ENCODE measurements at places on chromosomes 7 and 10.
A peak's percentile ranks its signal among the peaks of the same experiment; 100 is the strongest.

GRCh38 chr10:78292982-78293865, 259.6 kb downstream of the RPS24 start:
- no peak for DNase-seq

- DNase-seq: no peak
Measured at GRCh38 chr7:30703756-30704155, 21.5 kb upstream of the CRHR2 start.

GRCh38 chr10:123145542-123146012, 2.4 kb upstream of the HMX2 start:
- no peak for DNase-seq

DNA sequence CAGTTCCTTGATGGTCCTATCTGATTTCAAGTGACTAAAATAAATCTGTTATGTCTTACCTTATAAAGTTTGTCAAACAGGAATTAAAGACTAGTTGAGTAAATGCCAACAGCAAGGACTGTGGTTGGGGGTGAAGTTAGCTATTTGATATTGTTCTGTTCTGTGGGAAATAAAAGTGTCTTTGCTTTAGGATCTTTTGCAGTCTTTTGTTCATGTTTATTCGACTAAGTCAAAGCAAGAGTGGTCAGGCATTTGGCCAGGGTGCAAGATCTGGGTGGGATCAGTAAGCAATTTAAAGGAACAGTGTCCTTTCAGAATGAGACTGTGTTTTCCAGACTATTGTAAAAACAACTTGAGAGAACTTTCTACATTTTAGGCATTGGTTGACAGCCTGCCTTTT, at the start of gene COL28A1:
TSS of gene COL28A1 (minus strand) at position 183 of the 400 bp plus-strand sequence. CDS start 2,998 bp downstream, outside the sequence.
- no peak for DNase-seq

GRCh38 chr7:103811290-103811689, 178.2 kb downstream of the RELN start:
- no peak for DNase-seq

- DNase-seq: no peak
Measured at GRCh38 chr7:112743811-112744210, 46.4 kb downstream of the TMEM168 start.

GRCh38 chr7:155191901-155192478, 105.7 kb upstream of the INSIG1 start:
- DNase-seq: no peak

DNA sequence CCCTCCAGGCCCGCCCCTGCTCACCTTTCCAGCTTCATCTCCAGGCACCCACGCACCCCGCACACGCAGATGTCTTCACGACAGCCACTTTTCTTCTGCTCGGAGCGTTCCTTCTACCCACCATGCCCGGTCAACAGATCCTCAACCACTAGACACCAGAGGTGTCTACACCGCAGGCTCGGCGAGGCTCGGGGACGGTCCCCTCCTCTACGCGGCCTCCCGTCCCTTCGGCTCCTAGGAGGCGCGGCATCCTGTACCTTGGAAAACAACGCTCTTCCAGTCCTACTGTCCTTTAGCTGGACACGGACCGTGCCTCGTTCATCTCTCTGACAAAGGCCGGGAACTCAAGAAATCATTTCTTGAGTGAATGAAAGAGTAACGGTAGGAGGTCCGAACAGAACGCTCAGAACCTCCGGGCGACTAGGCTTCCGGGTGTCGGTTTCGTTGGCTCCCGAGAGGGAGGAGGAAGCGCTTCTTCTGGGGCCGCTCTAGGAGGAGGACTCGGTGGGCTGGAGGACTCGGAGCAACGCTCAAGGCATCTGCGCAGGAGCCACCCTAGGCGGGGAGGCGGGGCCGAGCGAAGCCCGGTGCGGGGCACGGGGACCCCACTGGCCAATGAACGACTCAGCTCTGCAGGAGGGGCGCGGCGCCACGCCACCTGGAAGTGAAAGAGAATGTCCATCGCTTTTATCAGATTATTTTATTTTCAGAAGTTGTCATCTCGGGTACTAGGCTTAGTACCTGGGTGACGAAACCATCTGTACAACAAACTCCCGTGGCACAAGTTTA, 7.2 kb upstream of the FIS1 start:
- peak; percentile 98 for DNase-seq

DNA sequence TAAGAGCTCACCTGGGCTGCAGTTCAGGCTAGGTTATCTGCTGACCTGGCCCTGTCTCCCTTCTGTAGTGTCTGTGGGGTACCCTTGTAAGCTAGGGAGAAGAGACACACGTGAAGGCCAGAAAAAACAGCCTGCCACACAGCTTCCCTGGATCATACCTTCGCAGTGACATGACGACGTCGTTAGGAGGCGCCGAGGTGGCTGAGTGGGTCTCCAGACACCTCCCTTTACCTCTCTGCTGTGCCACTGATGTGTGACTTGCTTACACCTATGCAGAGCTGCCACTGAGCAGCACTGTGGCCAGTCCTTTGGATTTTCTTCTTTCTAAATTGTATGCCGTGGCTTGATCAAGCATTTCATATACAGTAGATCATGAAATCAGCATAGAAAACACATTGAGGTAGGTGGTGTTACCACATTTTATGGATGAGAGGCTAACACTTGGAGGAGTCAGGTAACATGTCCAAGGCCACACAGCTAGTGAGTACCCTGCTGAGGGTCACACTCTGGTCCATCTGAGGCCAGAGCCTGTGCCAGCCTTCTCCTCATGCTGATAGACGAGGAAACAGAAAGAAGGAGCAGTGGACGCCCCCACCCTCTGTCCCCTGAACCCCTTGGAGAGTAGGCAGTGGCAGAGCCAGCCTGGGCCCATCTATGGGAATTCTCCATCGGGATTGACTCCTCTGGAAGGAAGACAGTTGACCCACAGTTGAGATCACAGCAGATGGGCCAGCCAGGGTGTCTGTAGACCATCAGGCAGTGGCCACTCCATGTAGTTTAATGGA, 23.1 kb downstream of the HTRA1 start:
- DNase-seq: no peak

DNA sequence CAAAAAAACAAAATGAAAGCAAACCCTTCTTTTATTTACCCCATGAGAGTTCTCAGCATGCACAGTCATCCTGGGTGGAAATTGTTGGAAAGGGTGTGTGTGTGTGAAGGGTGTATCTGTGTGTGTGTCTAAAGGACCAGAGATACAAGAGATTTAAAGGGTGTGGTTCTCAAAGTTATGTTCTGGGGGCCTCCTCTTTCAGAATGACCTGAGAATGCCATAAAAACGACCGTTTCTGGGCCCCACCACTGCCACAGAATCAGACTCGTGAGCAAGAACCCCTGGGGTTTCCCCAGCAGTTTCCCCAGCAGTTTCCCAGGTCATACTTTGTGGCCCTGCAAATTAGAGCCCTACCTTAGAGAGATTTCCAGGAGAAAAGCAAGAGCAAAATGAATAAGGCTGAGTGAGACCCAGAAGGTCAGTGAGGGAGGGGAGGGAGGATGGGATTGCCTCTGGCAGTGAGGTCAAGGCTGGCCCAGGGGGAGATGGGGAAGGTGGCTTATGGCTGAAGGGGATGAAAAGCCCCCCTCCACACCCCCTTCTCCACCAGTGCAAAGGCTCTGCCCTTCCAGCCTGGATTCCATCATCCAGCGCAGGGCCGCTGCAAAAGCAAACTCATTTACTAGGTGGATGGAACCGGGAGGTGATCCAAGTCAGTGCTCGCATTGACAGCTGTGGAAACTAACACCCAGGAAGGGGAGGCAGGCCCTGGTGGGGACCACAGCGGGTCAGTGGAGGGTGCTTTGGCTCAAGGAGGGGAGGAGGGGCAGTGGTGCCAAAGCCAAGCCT, 10.2 kb downstream of the PYROXD2 start:
- peak; percentile 73 for DNase-seq

DNA sequence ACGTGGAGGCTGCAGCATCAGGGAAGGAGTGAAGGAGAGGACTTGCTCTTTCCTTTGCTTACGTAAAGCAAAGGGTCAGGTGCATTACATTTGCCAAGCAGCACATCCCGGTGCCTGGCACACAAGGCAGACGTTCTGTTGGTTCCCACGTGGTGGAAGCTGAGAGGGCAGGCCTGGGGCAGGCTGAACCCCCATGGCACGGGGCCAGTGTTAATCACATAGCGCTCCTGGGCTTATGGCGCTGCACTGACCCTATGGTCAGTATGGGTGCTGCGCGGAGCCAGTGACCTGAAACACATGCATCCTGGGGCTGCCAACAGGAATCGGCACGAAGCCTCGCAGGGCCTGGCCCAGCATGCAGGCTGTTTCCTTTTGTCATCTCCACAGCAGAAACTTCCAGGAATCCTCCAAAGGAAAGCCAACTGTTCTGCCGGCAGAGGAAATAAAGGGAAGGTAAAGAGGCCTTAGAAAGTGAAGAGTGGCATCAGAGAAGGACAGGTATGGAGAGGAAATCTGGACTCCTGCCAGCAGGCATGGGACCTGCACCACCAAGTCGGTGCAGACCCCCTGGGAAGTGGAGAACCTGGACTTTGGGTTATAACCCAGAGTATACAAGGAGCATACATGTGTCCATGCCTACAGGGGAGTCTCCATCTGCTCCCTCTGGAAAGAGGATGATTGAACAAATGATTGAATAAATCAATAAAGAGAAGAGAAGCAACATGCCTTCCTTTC, 560.2 kb downstream of the TCERG1L start:
- no peak for DNase-seq

GRCh38 chr10:120746001-120746777, 105.0 kb upstream of the WDR11 start:
- no peak for DNase-seq

DNA sequence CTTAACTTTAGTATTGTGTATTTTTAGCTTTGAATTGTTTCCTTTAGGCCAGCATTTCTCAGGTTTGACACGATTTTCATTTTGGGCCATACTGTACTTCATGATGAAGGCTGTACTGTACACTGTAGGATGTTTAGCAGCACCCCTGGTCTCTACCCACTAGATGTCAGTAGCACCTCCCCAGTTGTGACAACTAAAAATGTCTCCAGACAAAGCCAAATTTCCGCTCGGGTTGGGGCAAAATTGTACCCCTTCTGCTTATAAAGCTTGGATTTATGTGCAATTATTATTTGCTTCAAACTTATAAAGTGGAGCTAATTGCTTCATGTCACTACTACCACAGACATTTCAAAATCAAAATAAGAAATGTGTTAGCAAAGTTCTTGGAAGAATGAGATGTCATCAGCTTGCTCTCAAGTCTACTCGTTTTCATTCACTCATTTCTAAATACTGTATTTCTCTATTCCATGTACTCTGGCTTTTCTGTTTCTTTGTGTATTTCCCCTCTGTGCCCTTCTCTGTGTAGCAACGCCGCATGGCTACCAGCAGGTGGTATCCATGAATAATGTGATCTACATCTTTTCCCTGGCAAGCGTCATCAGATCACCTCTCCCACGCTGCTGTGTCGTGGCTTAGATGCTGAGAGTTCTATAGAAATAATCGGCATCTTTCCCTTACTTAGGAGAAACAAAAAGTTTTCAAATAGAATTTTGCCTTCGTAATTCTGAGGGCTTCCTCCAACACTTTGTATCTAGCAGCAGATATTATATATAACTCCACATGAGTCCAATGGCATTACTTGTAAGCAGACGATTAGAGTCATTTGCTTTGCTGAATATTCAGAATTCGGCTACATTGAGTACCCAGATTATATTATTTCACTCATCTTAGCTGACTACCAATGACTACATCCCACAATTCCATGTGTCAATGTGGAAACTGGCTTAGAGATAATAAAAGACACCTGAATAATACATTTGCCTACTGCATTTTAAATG, 47.8 kb upstream of the CALCR start:
- DNase-seq: peak; percentile 35

DNA sequence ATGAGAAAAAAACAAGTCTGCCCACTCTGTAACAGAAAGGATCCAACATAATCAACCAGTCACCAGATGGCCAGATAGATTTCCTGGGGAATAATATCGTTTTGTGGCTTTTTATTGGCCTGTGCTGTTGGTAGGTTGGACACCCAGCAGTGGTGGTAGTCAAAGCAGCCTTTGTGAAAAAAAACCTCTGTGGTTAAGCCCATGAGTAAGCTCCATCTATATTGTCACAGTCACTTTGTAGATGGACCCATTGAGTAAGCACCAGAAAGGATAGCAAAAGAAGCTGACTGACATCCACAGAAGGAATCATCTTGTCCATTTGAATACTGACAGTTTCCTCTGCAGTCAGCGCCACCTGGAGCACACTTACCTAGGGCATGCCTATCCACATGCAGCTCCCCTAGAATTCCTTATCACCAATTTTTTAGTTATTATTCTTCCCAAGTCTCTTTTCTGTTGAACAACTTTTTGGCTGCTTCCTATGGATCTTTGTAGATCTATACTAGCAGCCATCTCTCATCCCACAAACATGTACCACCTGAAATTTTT, 96.9 kb downstream of the IQUB start:
- DNase-seq: no peak

GRCh38 chr10:16799621-16800020, 17.6 kb downstream of the RSU1 start:
- DNase-seq: no peak

DNA sequence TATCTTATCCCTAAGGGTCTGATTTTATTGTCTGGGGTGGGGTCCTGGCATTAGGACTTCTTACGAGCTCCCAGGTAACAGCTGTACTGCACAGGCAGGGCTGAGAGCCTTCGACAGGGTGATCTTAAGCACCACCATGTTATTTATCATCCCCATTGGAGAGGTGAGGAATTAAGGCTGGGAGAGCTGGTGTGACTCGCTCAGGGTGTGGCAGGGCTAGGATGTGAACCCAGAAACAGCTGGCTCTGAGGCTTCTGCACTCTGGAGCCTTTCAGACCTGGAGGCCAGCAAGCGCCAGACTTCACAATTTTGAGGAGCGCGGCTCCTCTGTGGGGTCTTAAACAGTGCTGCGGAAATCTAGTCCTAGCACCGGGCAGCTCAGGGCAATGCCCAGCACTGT, 27.4 kb upstream of the NDST2 start:
- DNase-seq: no peak

DNA sequence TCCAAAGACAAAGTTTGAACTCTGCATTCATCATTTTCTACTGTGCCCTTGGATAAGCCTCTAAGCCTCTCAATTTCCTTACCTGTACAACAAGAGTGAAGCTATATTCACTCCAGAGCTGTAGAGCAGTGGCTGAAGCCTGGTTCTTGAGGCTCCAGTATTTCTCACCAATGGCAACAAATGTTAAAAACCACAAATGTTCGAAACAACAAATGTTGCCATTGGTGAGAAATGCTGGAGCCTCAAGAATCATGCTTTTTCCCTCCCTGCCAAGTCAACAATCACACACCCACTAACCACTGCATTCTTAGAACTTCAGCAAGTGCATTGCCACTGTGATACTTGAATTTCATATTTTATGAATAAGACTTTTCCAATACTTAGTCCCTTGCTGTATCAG, 237.9 kb downstream of the TMEM26 start:
- DNase-seq: no peak

GRCh38 chr7:157687158-157687557, 350.4 kb downstream of the DNAJB6 start:
- DNase-seq: no peak

- DNase-seq: no peak
Measured at GRCh38 chr10:128083191-128083895, 42.9 kb downstream of the MKI67 start.

GRCh38 chr7:56062382-56062781, 1.7 kb upstream of the SUMF2 start:
- peak; percentile 62 for DNase-seq

- peak; percentile 96 for DNase-seq
Measured at GRCh38 chr10:89118091-89118490, 89.0 kb downstream of the CH25H start.
